Hematopoietic multipotent progenitor cell (in vitro differentiated cells): ENCODE measurements at places on chromosomes 5 and 9. TPM values are rescaled to one million over a fixed set of nuclear protein-coding genes. Genes with fewer than 3 reads are reported as not detected.

PCDHGA8 gene
- total RNA-seq: 0.54 TPM

DNA sequence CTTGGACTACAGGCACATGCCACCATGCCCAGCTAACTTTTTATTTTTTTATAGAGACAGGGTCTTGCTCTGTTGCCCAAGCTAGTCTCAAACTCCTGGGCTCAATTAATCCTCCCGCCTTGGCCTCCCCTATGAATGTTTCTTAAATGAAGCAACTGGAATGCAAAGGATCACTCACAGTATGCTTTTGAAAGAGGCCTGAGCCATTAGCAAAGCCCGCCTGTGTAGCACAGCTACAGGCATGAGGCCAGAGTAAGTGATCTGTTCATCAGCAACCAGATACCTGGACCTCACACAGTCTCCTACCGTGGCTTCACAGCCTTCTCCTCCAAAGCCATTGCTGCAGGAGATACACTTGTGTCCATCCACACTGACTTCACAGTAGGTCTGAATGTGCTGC is 16.9 kb upstream of the RNF183 start:
- DNase-seq: no peak

- no peak for DNase-seq
Observed at GRCh38 chr9:128370367-128370751, 815 bp upstream of the URM1 start.

- no peak for DNase-seq
Observed at GRCh38 chr9:34256987-34257585, 72.0 kb downstream of the KIF24 start.

SPATA31E1 gene
- not detected for total RNA-seq

GRCh38 chr9:137358126-137358525 is 56.1 kb upstream of the NRARP start:
- DNase-seq: no peak

GRCh38 chr9:129414377-129414992 is 206.4 kb downstream of the C9orf50 start:
- peak; percentile 36 for DNase-seq

DNA sequence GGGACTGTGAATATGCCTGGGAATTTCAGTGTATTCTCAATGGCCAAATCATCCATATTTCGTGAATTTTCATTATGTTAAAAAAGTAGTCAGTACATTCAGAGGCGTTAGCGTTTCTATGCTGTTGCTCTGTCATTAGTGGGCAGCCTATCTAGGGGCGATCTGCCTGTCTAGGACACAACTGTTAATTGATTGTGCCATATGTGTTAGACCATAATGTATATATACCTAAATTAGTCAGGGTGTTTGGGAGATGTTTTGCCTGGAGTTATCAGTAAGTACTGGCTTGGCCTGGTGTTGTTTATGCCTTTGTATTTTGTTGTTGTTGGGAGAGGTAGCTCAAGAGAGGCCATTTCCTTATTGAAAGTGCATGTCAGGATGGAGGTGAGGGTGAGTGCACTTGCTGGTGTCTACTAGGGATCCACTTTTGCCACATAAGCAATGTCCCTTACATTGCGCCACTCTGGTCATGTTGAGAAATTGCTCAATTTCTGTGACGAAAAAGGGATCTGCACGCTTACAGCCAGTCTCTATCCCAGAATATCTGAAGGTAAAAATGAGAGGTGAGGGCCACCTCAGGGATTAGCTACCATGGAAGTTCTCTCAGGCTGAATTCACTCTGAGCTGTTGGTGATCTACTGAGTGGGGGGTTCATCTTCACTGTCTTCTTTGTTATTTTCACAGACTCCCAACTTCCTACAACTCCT is 123.3 kb downstream of the ST8SIA4 start:
- DNase-seq: no peak

DNA sequence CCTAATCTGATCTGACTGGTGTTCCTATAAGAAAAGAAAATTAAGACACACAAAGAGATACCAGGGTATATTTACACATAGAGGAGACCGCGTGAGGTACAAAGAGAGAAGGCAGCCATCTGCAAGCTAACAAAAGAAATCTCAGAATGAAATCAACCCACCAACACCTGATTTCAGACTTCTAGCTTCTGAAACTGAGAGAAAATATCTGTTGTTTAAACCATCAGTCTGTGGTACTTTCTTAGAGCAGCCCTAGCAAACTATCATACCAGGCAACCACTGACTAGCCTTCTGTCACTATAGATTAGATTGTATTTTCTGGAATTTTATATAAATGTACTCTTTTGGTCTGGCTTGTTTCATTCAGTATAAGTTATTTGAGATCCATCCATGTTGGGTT is 779.3 kb upstream of the ACO1 start:
- no peak for DNase-seq

HTR1A gene
- total RNA-seq: not detected

GRCh38 chr9:38022203-38022895 is 46.7 kb downstream of the SHB start:
- DNase-seq: no peak

DNA sequence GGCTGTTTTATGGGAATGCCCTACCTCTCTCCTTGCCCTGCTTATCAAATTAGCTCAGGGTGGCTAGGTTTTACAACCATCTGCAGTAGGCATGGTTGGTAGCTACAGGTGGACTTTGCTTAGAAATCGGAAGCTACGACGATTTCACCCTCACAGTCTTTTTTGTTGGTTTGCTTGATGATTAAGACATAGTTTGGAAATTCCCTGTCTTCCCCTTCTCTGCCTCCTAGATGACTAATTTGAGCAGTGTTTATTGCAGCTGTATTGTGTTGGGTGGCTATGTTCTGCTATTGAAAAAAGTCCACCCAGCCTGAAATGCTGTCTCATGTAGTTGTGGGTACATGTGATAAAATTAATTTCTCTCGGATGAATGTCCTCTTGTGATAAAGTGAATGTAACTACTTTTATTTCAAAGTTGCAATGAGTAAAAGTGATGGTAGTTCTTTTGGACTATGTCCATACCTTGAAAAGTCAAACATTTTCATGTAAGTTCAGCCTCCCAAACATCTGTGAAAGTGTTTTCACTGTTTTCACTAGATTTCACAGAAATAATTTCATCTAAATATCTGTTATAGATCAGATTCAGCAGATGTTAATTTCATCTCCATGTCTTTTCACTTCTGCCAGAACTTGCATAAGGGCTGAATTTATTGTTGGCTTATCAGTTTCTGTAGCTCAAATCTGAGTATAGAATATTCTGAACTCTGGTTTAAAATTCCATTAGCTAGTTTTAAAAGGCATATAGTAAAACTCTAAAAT is 37.3 kb upstream of the FYB1 start:
- DNase-seq: no peak

ROR2 gene
- total RNA-seq: 0.27 TPM

DNA sequence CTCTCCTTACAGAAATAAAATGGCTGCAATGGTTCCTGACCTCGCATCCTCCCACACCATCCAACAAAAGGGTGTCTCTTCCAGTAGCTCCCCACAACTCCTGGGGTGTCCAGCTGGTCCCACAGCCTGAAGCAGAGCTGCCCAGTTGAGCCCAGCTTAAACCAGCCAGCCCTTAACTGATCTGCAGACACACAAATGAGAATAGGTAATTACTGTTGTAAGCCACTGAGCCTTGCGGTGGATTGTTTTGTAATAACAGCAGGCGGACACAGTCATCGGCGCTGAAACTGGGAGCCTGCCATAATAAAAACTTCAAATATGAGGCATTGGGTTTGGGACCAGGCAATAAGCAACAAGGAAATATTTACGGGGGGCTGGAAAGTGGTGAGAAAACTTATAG is 10.4 kb upstream of the ZBTB43 start:
- DNase-seq: no peak

GRCh38 chr5:68522863-68523262 is 307.3 kb downstream of the PIK3R1 start:
- DNase-seq: no peak

- no peak for DNase-seq
Observed at GRCh38 chr5:92003806-92004205, 620.7 kb upstream of the ARRDC3 start.

DNA sequence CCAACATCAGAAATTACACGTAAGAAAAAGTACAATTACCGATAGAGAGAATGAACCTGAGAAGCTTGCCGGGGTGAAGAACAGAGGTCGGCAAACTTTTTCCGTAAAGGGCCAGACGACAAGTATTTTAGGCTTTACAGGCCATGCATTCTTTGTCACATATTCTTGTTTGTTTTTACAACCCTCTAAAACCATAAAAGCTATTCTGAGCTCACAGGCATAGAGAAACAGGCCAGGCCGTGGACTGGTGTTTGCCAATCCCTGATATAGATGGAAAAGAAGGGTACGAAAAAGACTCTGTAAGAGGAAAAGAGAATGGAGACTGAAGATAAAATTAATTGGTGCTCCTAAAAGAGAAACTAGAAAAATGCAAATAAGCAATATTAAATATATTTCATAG is 15.4 kb downstream of the SFXN1 start:
- no peak for DNase-seq

GRCh38 chr5:38079620-38080402 is 178.5 kb upstream of the EGFLAM start:
- no peak for DNase-seq

ANKRD34B gene
- total RNA-seq: under 0.01 TPM

DNA sequence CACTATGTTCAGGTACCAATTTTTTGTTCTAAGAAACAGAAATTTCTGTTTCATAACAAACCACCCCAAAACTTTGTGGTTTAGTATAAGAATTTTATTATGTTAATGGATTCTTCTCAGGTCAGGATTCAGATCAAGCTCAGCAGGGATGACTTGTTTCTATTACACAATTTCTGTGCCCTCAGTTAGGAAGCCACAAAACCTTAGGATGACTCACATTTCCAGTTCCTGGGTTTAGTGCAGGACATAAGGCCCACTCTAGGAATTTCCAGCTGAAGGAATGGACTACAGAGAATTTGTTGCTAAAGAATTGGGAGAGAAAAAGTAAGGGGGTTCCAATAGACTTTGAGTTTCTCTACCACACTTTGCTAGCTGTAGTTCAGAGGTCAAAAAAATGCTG is 629.3 kb downstream of the ANXA1 start:
- no peak for DNase-seq

DNA sequence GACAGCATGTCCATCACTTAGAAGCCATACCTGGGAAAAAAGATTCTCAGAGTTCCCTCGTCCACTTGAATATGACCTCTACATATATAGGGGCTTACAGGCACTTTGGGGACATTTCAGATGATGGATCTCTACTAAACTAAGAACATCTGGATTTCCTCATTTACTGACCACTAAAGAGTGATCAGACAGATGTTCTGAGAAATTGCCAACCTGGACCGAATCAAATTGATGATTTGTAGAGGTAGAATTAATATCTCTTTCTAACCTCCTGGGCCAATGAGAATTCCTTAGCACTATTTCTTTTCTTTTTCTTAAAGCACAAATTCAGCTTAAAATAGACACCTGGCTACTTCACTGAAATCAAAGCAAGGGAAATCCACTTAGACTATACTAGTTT is 422.7 kb downstream of the MTRR start:
- DNase-seq: no peak

DNA sequence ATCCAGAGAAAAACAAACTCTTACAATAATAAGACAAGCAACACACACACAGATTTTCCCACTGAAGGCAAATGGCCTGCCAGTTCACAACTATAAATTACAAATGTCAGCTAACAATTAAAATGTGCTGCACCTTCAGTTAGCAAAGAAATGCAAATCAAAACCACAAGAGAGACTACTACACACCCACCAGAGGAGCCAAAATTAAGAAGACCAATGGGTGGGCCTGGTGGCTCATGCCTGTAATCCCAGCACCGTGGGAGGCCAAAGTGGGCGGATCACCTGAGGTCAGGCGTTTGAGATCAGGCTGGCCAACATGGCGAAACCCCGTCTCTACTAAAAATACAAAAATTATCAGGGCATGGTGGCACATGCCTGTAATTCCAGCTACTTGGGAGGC is 15.1 kb upstream of the IPPK start:
- no peak for DNase-seq

EPB41L4A gene
- total RNA-seq: under 0.01 TPM

DNA sequence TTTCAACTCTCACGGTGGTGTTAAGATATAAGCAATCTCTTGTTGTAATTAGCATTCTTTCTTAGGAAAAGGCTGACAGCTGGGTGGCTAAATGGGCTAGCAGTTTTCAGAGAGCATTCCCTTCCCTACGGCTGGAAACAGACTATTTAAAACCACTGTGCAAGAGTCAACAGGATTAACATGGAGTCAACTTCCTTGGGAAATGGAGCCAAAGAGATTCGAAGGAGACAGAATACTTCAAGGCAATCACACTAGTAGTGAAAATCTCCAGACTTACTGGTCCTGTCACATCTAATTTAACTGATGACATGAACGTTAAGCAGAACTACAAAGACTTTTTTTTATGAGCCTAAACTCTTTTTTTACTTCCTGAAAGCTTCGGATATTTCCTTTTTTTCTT is 453.3 kb upstream of the ITGA1 start:
- DNase-seq: no peak

DNA sequence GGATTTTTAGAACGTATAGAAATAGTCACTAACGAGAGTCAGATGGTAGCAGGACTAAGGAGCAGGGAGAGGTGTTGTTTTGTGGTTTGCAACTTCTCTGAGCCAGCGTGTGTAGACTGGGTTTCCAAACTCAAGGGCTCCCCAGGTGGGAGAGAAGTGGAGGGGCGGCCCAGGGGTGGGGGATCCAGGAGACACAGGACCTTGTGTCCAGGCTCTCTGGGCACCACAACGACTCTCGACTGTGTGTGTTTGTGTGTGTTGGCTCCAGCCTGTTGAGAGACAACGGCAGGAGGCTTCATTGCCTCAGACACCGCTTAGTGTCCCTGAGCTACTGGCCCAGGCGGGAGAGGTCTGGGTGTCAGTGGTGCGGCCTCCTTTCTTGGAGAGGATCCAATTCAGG is 934 bp upstream of the FCN1 start:
- no peak for DNase-seq

GRCh38 chr9:16461851-16462250 is 408.6 kb downstream of the BNC2 start:
- no peak for DNase-seq

- no peak for DNase-seq
Observed at GRCh38 chr9:134175808-134176598, 11.6 kb upstream of the RNU6ATAC start.

- DNase-seq: no peak
Observed at GRCh38 chr5:61463596-61463995, 131.5 kb downstream of the ZSWIM6 start.

FOXD4L6 gene
- under 0.01 TPM for total RNA-seq

GRCh38 chr9:124511891-124512805 is 4.9 kb upstream of the NR5A1 start:
- DNase-seq: peak; percentile 83

- DNase-seq: peak; percentile 58
Observed at GRCh38 chr5:138449501-138450239, 10.8 kb downstream of the REEP2 start.

DNA sequence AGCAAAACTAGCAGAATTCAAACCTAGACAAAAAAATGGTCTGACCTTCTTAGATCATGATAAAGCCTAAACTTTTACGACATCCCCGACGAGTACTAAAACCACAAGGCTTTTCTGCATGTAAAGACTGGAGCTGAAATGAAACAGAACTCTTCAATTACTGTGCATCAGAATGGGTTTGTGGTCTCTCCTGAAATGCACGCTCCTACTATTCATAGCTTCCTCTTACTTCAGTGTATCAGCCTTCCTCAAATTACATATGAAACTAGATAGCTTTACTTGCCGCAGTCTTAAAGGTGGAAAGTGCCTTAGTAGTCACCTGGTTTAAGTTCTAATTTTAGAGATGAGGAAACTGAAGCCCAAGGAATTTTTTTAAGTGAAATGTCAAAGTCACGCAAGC is 24.6 kb upstream of the MED10 start:
- no peak for DNase-seq
